Endodermal cell (in vitro differentiated cells): ENCODE measurements at places on chromosomes 1 and 21. TPM values are rescaled to one million over a fixed set of nuclear protein-coding genes. Genes with fewer than 3 reads are reported as not detected.

GRCh38 chr1:205450448-205450847 lies 5.4 kb downstream of the BLACAT1 start:
- DNase-seq = peak; percentile 89

GRCh38 chr1:93649231-93649630 lies 32.4 kb downstream of the BCAR3 start:
- no peak for DNase-seq

DNA sequence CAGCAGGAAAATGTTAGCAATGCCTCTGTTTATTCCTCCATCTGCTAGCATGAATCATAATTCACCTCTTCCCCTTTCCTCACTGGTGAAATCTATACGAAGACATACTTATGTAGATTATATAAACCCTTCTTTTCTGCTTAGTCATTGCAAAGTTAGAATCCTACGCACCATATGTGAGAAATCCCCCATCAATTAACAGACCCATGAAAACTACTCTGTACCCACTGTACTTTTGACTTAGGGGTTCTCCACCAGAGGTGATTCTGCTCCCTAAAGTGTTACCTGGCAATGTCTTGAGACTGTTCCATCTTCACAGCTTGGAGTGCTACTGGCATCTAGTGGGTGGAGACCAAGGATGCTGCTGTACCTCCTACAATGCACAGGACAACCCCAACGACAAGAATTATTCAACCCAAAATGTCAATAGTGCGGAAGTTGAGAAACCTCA lies 49.6 kb upstream of the KCTD3 start:
- DNase-seq = peak; percentile 73

DNA sequence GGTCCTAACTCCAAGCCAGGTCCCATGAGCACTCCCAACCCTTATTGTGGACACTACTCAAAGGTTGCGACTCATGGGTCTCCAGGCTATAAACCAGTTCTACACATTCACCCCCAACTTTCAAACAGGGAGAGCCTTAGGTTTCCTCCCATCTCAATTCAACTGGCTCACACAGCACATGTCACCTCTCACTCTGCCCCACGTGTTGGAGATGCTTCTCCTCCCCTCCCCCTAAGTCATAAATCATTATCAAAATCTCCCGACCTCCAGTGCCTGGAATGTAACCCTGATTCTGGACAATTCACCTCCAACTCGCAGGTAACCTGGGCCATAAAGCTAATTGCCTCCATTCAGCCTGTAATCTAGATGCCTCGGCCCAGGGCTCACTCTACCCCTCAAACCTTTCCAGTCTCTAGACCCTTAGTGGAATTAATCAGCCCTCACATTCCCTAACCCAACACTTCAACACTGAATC lies 595 bp downstream of the AK2 start:
- no peak for DNase-seq

- DNase-seq = peak; percentile 66
Measured at GRCh38 chr1:43005460-43006361, 47.0 kb upstream of the SLC2A1 start.

GSTM5 gene
- 0.13 to 0.75 TPM (median 0.23 TPM) in 3 replicates for total RNA-seq

- DNase-seq = no peak
Measured at GRCh38 chr1:167056529-167057231, 33.5 kb downstream of the GPA33 start.

DNA sequence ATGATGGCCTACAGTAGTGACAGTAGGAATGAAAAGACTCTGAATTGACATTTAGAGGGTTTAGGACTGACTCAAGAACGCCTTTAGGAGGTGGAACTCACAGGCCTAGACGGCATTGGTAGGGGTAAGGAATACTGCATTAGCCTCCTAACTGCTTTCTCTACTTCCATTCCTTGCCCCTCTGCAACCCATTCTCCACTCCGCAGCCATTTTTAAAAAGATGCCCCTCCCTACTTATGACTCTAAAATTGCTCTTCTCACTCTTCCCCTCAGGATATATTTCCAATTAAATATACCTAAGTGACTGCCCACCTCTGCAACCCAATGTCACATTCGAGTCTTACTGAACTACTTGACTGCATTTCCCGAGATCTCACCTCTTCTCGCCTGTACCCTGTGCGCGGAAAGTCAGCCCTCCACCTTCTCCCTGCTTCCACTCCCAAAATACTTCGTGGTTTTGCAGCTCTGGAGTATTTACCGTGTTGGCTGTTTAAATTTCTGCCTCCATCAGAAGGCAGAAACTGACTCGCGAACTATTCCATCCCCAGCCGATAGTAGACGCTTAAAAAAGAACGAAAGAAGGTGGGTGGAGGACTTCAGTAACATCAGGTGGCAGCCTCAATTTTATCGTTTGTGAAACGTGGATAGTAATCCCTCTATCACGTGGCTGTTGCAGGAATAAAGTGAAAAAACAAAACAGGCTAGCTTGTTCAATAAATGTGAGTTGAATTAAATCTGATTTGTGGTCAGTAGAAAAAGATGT lies 1.1 kb upstream of the YBX1 start:
- DNase-seq = peak; percentile 45

- DNase-seq = no peak
Measured at GRCh38 chr1:61184040-61184713, 101.8 kb downstream of the NFIA start.

GRCh38 chr1:17140279-17140678 lies 21.0 kb upstream of the PADI2 start:
- no peak for DNase-seq

DNA sequence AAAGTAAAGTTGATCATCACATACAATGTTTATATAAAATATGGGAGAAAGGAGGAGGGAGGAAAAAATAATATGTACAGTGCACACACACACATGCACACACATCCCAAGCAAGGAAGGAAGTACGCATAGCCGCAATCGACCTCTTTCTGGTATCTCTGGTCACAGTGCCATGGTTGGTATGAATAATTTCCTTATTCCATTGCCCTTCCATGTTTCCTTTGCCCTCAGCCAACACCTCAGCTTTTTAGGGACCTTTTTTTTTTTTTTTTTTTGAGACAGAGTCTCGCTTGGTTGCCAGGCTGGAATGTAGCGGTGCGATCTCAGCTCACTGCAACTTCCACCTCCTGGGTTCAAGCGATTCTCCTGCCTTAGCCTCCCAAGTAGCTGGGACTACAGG lies 20.6 kb downstream of the CITED4 start:
- DNase-seq = no peak

- DNase-seq = no peak
Measured at GRCh38 chr1:239388578-239388977, 2.2 kb downstream of the CHRM3 start.

FCAMR gene
- not detected in 3 replicates for total RNA-seq

DNA sequence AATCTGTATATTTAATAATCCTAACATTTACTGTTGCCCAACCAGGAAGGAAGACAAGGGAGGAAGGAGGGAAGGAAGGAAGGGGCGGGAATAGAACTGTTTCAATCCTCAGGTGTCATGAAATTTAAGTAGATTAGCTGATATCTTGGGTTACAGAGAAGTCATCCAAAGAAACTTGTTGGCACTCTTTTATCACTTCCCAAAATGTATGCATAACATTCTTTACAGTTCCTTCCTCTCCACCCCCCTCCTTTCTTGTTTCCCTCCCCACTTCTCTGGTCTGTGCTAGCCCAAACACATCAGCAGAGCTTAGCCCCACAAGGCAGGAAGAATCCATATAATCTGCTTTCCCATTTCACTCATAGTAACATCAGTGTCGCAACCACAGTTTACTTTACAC lies 110.9 kb downstream of the ESRRG start:
- DNase-seq = no peak

GRCh38 chr1:68101829-68102228 lies 51.4 kb upstream of the DIRAS3 start:
- DNase-seq = no peak

- DNase-seq = no peak
Measured at GRCh38 chr1:246577720-246578106, 11.5 kb downstream of the CNST start.

GRCh38 chr1:175005085-175005783 lies 5.5 kb downstream of the CACYBP start:
- no peak for DNase-seq

MT1HL1 gene
- total RNA-seq = not detected in 2 replicates

DNA sequence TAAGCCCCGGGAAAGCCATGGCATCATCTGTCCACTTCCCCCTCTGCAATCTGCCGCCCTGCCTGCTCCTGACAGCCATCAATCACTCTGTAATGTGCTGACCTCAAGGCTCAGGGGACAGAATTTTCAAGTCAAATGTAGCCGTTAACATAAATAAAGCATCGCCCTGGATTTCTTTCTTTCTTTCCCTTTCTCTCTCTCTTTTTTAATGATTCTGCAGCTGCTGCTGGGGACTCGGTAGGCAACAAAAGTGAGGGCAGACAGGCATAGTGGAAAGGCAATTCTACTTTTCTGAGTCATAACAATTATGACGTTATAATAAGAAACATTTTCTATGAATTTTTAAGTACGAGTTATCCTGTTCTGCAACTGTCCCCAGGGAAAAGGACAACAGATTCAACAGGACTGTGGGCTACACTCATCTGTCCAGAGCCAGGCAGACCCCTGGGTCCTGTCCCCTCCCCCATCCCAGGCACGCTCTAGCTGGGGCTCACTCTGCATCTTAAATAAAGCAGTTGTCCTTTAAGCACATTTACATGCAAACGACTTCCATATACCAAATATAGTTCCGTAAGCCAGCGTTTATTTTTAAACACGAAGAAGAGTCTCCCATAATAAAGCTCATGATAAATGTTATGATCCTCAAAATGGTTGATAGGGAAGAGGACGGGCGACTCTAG lies 78.7 kb downstream of the SSBP3 start:
- DNase-seq = no peak

GRCh38 chr1:154758346-154758745 lies 111.7 kb downstream of the KCNN3 start:
- no peak for DNase-seq

GPR153 gene
- 1.4 to 2.4 TPM (median 2.3 TPM) in 3 replicates for total RNA-seq

GRCh38 chr1:246497331-246497915 lies 9.7 kb downstream of the SMYD3 start:
- no peak for DNase-seq

GRCh38 chr1:214604523-214604922 lies 1.5 kb downstream of the CENPF start:
- DNase-seq = no peak

- no peak for DNase-seq
Measured at GRCh38 chr1:24536391-24536840, 19.5 kb upstream of the NCMAP start.

PDZK1IP1 gene
- total RNA-seq = not detected in 2 replicates

DNA sequence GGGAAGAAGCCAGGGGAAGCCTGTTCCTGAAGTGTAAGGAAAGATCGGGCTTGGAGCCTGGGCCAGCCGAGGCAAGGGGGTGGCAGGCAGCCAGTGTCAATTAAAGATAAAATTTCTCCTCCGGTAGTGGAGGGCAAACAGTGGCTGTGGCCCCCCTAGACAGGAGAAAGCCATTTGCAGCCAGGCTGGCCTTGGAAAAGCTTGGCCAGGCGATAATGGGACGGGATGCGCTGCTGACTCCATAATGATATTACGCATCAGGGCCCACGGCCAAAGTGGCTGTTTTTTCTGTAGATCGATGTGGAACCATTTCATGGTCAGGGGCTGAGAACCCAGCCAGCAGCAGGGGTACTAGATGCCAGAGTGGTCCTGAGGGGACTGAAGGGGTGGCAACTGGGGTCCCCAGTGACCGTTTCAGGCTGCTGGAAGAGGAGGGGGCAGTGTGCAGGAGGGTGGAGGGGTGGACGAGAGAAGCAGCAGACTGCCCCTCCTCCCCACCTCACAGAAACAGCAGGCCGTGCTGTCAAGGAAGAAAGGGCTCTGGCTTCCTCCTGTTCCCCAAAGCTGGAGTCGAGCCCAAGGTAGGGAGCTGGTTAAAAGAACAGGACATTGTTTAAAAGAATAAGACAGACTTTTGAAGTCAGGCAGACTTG lies 25.2 kb downstream of the KCNC4 start:
- no peak for DNase-seq

PLA2G2F gene
- not detected in 3 replicates for total RNA-seq

GRCh38 chr1:53271446-53272090 lies 33.2 kb upstream of the MAGOH start:
- DNase-seq = no peak

DNA sequence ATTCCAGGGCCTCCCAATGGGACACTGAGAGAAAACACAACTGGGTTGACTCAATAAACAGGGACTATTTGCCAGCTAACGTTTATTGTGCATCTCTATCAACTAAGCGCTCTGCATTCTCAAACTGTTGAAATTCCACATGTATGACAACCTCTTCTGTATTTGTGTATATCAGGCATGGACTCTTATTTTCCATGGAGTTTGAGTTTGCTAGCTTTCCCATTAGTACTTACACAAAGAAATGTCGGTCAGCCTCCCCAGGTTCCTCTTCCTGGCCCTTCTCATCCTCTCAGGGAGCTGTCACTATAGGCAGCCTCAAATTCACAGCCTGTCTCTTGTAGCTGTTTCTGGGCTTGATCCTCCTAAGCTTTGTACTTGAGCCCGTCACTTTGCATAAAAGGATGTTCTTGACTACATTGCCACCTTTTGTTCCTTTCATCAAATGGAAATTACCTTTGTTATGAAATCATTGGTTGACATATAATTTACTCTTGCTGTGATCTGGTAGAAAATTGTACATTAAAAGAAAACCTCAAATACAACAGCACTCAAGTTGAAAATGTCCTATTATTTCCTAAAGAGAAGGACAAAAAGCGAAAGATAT lies 60.0 kb upstream of the NTPCR start:
- DNase-seq = no peak

- DNase-seq = no peak
Measured at GRCh38 chr21:28821276-28822122, 171.2 kb downstream of the LTN1 start.

- no peak for DNase-seq
Measured at GRCh38 chr1:118621839-118622238, 366.3 kb downstream of the TBX15 start.

FRRS1 gene
- total RNA-seq = 9.9 and 10.1 TPM in 2 replicates
